ENCODE measurements at places on chromosomes 6 and 20.

DNA sequence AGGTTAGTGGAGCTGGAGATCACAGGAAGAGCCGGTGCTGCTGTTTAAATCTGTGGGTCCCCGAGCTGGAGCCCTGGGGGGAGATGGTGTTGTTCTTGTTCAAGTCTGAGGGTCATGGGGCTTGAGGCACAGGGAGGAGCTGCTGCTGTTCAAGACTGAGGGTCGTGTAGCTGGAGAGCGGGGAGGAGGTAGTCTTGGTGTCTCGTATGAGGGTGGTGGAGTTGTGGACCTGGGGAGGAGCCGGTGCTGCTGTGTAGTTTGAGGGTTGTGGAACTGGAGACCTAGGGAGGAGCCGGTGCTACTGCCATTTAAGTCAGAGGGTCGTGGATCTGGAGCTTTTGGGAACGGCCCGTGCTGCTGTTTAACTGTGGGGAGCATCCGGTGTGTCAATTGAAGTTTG is 112.2 kb upstream of the SULF2 start:
- no peak for DNase-seq

DNA sequence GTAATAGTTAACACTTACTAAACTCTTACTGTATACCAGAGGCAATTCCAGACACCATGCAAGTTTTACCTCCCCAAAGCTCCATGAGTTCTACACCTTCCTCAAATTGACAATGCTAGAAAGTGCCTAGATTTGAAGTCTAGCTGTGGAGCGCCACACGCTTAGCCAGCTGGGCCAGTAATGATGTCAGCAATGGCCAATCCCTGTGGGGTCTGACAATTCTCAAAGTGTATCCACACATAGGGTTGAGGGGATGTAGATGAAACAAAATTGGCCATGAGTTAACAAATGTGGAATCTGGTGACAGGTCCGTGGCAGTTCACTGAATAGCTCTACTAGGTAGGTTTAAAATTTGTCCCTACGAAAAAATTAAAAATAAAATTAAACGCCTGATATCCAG is 1.3 kb downstream of the ZNF343 start:
- DNase-seq: no peak

DNA sequence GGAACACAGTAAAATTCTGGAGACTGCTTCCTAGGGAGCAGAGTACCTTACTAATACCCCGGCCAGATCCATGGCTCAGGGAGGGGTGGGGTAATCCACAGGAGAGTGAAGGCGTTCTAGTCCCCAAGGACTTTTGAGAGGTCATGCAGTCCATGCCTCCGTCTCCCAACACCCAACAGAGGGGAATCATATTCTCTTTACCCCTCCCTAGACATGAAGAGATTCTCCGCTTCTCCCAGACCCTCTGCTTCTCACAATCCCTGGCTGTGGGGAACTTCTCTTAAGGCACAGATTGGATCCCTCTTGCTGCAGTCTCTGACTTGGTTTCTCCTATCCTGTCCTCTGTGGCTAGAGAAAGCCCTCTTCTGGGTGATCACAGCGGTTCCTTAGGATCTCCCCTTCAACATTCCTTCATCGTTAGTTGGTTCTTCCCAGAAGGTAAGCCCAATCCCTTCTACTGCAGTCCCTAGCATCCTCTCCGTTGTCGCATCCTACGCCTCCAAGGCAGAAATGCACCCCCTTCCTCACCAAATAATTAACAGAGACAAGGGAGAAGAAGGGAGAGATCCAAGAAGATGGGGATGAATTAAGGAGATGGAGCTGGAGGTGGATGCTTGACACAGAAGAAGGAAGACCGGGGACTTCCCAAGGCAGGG is 562 bp downstream of the GGT7 start:
- no peak for DNase-seq

DNA sequence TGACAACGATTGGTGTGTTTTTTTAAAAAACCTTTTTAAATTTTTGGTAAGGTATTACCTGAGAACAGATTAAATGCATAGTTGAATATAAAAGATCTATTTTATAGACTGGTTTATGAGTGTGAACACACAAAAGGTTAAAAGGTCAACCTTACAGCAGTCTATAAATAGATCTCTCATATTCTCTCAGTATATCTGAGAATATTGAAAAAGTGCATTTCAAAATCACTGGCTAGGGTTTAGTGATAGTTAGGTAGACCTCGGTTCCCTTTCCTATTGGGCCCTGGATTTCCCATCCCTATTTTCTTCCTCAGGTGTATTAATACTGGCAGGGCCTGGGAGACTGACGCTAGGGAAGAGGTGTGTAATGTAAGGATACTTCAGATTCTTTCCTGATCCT is 723 bp upstream of the ZNF451 start:
- no peak for DNase-seq

DNA sequence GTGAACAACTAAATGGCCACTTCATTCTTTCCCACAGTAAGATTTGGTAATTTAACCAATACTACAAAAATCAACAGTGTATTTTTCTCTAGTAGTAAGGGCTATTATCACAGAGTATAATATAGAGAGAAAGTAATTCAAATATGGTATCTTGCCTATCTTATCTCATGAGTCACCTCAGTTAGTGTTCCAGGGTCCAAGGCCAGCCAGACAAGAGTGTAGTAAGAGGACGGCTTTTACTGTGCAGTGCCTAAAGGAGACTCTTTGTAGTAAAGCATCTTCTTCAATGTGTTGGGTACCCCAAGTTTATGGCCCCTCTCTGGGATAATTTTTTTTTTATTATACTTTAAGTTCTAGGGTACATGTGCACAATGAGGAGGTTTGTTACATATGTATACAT is 607.4 kb downstream of the PKHD1 start:
- DNase-seq: no peak

GRCh38 chr20:21509597-21510371 is 4.1 kb downstream of the NKX2-2 start:
- no peak for DNase-seq

GRCh38 chr6:13183415-13184088 is 144.8 kb downstream of the TBC1D7 start:
- no peak for DNase-seq

GRCh38 chr20:11776687-11777086 is 141.0 kb upstream of the BTBD3 start:
- DNase-seq: no peak

DNA sequence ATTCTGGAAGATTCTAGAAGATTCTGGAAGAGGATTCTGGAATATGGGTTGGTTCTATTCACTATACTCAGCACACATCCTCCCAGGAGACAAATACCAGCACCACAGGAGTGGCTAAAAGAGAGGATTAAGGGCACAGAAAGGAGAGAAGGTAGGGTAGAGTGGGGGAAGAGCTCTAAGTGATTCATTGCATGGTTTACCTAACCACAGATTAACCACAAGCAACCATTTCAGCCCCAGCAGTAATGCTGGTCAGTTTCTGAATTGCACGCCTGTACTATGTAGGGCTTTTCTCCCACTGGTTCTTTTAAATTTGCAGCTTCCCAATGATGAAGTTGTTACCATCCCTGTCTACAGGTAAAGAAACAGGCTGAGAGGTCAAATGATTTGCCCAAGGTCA is 192.7 kb upstream of the PMEPA1 start:
- DNase-seq: no peak

DNA sequence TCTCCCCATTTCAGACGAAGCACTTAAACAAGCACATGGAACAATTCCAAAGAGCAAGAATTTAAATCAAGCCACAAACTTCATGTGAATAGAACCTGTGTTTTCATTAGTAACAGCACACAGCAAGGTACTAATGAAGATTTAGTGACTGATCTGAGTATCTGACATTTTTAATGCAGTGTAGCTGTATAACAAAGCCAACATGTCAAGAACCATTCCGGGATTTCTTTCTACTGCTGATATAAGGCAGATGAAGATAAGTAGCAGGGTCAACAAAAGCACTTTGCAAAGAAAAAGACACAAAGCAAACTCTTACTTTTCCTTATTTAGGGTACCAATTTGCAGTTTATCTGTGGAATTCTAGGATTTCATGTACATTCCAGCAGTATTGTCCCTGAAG is 11.3 kb downstream of the SLC17A5 start:
- DNase-seq: no peak

DNA sequence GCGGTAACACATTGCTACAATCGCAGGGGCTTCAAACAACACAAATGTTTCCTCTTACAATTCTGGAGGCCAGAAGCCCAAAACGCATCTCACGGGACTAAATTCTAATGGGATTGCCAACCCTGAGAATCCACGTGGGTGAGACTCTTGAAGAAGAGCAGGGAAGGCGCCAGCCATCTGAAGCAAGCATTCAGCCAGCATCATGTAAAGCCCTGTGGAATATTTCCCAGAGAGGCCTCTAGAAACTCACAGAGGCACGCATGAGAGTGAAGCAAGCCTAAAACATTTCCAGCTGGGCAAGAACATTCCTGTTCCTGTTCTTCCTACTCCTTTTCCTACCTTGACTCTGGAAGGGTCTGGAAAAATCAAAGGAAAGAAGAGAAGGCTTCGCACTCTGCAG is 19.6 kb upstream of the FNDC1 start:
- DNase-seq: no peak

- DNase-seq: no peak
Measured at GRCh38 chr6:154251116-154251515, 105.5 kb downstream of the IPCEF1 start.

- no peak for DNase-seq
Measured at GRCh38 chr20:53382263-53382844, 211.3 kb downstream of the ZNF217 start.

DNA sequence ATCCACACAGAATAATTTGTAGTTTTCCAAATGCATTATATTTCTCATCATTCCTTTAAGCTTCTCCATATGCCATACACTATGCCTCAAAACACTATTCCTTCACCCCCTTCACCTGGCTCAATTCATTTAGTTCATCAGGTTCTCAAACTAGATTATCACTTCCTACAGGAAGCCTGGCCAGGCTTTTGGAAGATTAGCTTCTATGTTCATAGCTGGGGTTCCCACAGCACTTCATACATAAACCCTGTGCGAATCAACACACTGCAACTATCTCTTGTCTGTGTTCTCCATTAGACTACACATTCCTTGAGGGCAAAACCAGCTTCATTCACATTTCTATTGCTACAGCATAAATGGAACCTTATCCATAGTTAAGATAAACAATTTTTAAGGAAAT is 40.5 kb upstream of the PLN start:
- no peak for DNase-seq

- DNase-seq: no peak
Measured at GRCh38 chr6:168129292-168130167, 50.5 kb upstream of the FRMD1 start.

GRCh38 chr6:13513626-13514502 is 26.5 kb upstream of the GFOD1 start:
- no peak for DNase-seq

- no peak for DNase-seq
Measured at GRCh38 chr20:1618954-1619540, 762 bp downstream of the SIRPB1 start.

- no peak for DNase-seq
Measured at GRCh38 chr20:34990231-34990630, 34.6 kb downstream of the MYH7B start.

GRCh38 chr6:144065213-144065660 is 30.1 kb downstream of the SF3B5 start:
- no peak for DNase-seq

DNA sequence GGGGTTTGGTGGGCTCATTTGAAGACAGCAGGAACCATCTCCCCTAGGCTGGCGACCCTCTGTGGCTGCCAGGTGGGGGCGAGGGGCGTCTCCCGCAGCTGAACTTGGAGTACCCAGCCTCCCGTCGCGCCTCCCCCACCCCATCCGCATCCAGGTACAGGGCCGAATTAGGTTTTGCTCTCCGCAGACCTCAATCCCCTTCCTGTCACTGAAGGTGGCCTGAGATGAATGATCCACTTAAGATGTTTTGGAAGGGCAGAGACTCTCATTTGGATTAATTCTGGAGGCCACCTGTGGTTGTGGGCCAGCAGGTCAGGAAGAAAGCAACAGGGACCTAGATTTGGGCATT is 493 bp downstream of the CD83 start:
- no peak for DNase-seq

GRCh38 chr6:75326557-75327258 is 42.1 kb upstream of the TMEM30A start:
- DNase-seq: no peak

DNA sequence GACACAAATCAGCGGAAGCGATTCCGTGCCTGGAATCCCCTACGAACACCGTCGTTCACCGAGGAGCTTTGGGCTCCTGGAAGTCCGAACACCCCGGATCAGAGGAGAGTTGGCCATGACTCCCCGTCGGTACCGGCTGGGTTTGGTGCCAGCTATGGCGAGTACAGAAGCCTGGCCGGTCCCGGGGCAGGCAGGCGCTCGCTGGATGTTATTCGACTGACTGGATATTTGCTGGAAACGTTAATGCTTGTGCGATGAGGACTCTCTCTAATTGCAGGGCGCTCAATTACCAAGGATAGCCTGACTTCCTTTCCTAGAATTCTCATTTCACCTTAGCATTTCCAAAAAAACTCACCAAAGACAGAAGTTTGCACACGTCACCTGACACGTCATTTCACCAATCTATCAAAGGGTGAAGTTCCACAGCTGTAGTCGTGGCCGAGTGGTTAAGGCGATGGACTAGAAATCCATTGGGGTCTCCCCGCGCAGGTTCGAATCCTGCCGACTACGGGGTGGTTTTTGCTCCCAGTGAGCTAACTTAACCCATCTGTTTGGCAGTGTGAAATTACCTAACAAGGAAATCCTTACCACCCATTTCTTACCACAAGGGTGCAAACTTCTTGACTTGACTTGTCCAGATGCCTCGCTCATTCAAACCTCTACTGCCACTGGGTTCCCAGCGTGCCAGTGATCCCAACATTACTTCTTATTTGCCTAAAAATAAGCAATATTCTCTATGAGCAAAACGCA is 22.7 kb upstream of the ZNF184 start:
- DNase-seq: no peak

DNA sequence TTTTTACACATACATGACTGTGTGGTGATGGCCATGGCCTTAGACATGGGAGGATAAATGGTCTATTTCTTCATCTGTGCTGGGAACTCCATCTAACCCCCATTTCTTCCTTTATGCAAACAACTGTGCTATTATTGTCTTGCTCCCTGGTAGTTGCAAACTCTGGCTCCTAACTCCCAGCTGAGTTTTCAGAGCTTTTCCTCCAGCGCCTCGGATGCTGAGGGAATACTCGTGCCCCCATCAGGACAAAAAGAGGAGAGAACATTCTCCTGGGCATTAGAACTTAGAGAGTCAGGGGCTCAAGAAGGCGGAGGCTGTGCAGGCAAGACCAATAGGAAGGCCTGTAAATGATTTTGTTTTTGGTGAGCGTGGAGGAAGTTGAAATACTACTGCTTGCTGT is 2.1 kb downstream of the DAAM2 start:
- DNase-seq: no peak

GRCh38 chr6:42453031-42453653 is 1.4 kb upstream of the TRERF1 start:
- peak; percentile 43 for DNase-seq

GRCh38 chr20:19758501-19759331 is 658 bp downstream of the RIN2 start:
- DNase-seq: no peak

- DNase-seq: no peak
Measured at GRCh38 chr6:72822691-72823090, 200.8 kb downstream of the KCNQ5 start.

- no peak for DNase-seq
Measured at GRCh38 chr20:3227936-3228749, 10.8 kb downstream of the SLC4A11 start.

- no peak for DNase-seq
Measured at GRCh38 chr20:22861231-22861980, 173.7 kb upstream of the SSTR4 start.

Measured in effector memory CD4-positive, alpha-beta T cell (primary cell).